ENCODE measurements at places on chromosomes 4 and X.

GRCh38 chr4:43136752-43137151 lies 244.2 kb downstream of the GRXCR1 start:
- DNase-seq, result no peak

DNA sequence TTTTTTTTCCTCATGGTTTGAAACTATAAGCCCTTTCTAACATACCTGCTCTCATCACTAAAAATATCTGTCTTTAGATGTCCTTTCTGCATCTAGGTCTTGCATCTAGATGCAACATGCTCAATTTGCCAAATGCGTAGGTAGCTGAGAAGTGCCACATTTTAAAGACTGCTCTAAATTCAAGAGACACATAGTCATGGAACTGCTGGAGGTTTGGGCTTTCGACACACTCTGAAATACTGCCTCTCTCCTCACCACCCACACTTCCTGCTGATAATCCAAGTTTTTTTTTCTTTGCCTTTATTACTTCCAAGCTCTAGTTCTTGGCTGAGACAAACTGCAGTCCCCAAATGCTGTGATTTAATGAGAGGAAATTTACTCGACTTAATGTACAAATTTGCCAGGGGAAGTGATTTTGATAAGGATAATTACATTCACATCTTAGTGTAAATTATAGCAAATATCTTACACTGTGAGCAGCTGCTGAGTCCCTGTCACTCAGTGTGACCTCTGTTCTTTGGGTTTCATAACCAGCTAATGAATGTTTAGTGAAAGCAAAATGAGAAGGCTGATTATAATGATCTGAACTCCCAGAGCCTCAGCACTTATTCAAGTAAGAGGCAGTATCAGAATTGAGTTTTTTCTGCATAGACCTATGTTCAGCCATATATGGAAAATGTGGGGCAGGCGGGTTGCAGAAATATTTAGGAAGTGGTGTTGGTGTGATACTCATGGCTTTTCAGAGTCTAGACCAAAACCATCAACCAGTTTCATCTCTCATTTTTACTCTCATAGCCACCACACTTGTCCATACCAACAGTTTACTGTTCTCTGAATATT lies 31.3 kb downstream of the DRD5 start:
- DNase-seq, result no peak

- no peak for DNase-seq
Observed at GRCh38 chrX:69024931-69025330, 140.3 kb downstream of the PJA1 start.

DNA sequence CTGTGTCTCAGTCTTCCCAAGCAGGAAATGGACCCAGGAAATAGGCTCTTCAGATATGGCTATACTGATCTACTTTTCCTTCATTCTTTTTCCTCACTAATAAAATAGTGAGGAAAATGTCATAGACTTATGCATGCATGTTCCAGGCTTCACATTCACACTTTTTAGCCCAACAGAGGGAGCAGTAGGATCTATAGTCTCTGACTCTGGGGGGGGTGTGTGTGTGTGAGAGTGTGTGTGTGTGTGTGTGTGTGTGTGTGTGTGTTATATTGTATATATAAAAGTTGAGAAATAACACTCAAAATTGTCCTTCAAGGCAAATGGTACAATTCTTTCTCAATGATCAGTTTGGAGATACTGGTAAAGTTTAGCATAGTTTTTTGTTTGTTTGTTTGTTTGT lies 297.2 kb upstream of the GALNT7 start:
- DNase-seq, result peak; percentile 34

DNA sequence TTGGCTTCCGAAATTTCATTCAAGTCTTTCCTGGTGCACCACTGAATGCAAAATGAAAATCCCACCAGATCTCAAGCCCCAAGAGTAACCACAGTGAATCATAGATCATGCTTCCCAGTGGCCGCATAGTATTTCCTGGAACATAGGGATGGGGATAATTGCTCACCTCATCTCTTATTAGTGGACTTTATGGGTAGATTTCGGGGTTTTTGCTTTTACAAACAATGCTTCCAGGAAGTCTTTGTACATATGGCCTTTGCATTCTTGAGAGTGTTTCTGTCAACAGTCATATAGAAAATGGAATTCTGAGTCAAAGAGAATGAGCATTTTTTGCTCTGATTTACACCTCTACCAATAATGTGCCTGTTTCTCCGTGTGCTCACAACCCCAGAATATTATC lies 53.4 kb downstream of the PPEF2 start:
- no peak for DNase-seq

- no peak for DNase-seq
Observed at GRCh38 chrX:19372547-19373331, 29.0 kb downstream of the PDHA1 start.

DNA sequence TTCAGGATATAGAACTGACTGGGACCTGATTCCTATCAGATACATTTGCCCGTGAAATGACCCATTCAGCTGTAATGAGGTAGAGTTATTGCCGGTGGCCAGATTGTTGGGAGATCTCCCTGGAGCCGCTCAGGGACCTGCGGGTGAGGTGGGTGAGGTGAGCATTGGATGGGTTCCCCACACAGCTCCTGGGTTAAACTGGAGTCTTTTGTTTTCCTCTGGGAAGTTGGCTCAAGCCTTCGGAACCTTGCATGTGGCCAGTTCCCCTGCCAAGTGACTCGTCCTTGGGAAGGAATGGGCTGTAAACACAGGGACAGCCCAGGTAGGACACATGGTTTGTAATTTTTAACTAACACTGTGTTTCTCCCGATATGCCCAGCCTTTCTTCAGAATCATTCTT lies 31.6 kb upstream of the KIT start:
- DNase-seq, result peak; percentile 7

GRCh38 chrX:39690541-39691415 lies 407.0 kb downstream of the BCOR start:
- DNase-seq, result no peak

GRCh38 chrX:144601010-144601409 lies 646.3 kb upstream of the SPANXN1 start:
- DNase-seq, result no peak

- no peak for DNase-seq
Observed at GRCh38 chr4:29708473-29708872, 1011.7 kb upstream of the PCDH7 start.

DNA sequence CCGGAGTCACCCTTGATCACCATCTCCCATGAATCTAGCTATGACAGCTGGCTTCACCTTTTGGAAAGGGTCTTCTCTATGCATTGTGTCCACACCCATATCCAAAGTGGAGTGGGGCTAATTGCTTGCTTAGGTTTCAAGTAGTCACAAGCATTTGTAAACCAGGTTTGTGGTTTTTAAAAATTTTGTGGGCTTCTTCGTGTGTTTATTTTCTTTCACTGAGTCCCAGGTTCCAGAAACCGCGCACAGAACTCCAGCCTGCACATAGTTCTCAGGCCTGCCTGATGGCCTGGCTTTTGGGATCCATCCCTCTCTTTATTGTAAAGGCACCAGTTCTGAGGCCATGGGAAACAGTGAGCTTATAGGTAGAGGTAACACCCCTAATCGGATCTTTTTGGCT lies 70.2 kb upstream of the TLR3 start:
- DNase-seq, result no peak

- no peak for DNase-seq
Observed at GRCh38 chr4:16820329-16820728, 78.1 kb downstream of the LDB2 start.

DNA sequence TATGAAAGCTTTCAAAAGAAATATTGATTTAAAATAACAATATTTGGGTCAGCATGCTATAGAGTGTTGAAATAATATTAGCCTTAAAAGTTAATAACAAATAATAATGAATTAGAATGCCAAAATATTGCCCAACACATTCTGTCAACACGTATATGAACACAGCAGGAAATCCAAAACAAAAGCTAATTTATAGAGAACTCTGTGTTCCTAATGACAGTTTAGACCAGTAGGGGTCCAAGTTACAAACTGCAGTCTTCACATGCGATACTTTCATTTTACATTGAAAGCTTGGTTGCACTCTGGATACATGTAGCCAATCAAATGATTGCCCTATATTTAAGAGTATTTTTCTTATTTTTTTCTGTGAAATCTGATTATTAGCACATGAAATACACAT lies 274.4 kb downstream of the DCTD start:
- DNase-seq, result no peak

Data from T47D (cell line).